Astrocyte of the hippocampus (primary cell): ENCODE measurements at places on chromosomes 12 and 14.

GRCh38 chr12:120416490-120417216 is 21.3 kb upstream of the COX6A1 start:
- DNase-seq, result no peak

DNA sequence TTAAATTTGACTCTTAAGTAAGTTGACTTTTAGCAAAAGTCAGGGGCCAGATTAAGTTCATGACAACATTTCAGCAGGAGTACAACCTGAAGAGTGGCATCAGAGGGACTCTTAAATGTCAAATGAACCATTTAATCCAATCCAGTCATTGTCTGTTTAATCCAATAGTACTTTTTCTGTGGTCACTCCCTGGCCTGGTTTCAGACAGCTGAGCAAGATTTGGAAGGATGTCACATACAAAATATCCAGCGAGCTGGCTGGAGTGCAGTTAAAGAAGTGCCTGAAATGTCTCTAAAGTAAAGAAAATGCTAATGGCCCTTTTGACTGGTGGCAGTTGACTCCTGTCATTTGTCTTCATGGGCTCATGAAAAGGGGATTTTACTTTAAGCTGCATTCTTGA is 1082.1 kb downstream of the AACS start:
- DNase-seq, result no peak

DNA sequence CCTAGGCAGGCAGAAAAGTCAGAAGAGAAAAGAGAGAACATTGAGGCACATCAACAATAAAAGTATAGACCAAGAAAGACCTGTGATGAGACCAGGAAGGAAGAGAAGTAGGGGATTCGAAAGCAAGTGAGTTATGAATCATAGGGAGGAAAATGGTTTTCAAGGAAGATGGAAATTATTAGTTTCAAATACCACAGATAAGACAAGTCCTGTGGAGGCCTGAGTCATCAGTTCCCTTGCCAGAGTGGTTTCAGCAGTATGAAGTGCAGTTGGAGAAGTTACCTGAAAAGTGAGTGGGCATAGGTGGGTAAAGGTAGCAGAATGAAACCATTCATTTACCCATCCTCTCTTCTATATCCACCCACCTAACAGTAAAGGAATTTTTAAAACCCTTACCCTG is 25.2 kb upstream of the TSPAN8 start:
- peak; percentile 8 for DNase-seq

GRCh38 chr12:76274420-76275083 is 73.7 kb downstream of the BBS10 start:
- DNase-seq, result peak; percentile 72

GRCh38 chr12:58238411-58238810 is 297.0 kb downstream of the ATP23 start:
- no peak for DNase-seq

DNA sequence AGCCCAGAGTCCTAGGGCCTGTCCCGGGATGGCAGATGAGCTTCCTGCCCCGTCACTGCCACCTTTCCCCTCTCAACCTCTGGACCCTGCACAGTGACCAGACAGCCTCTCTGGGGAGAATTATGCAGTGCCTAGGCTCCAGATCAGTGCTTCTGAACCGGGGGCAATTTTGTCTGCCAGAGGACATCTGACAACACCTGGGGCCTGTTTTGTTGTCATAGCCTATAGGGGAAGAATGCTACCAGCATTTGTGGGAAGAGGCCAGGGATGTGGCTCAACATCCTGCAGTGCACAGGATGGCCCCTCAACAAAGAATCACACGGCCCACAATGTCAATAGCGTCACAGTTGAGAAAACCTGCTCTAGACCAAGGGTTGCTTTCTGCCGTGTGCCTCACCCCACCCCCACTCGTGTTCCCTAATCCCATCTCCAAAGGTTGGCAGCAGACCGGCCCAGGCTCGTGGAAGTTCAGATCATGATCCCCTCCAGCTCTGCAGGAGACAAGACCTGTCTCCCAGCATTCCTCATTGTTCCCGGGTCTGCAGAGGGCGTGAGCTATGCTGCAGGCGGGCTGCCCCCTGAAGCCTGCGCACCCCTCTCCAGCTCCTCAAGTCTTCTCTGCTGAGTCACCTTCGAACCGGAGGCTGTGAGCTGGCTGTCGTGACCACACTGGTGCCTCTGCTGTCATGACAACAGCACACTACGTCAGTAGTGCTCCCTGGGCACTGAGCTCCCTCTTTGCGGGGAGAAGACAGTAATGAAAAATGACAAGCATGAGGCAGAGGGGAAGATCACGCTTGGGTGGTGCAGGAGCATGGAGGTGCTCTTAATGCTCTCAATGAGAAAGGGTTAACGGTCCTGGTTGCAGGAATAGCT is 2.0 kb upstream of the GAPDH start:
- peak; percentile 97 for DNase-seq

- no peak for DNase-seq
Measured at GRCh38 chr12:76451528-76451927, 103.3 kb upstream of the BBS10 start.

GRCh38 chr12:64780132-64780530 is 20.9 kb upstream of the GNS start:
- DNase-seq, result no peak

GRCh38 chr14:104105071-104105821 is 19.7 kb downstream of the ASPG start:
- DNase-seq, result no peak

DNA sequence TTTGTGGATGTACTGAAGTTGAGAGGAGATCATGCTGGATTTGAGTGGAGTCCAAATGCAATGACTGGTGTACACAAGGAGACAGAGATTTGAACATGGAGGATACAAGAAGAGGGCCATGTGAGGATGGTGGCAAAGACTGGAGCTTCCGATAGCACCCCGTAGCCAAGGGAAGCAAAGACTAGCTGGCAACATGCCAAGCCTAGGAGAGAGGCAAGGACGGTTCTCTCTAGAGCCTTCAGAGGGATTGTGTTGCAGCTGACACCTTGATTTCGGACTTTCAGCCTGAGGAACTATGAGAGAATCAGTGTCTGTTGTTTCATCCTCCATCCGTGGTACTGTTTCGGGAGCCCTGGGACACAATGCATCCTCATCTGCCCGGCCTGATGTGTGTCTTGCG is 202.5 kb downstream of the SLC15A4 start:
- no peak for DNase-seq

GRCh38 chr12:106767206-106767605 is 7.3 kb upstream of the RIC8B start:
- peak; percentile 16 for DNase-seq

- no peak for DNase-seq
Measured at GRCh38 chr14:92628636-92629035, 115.1 kb downstream of the RIN3 start.

GRCh38 chr12:122362755-122363154 is 59.7 kb downstream of the CLIP1 start:
- DNase-seq, result no peak

DNA sequence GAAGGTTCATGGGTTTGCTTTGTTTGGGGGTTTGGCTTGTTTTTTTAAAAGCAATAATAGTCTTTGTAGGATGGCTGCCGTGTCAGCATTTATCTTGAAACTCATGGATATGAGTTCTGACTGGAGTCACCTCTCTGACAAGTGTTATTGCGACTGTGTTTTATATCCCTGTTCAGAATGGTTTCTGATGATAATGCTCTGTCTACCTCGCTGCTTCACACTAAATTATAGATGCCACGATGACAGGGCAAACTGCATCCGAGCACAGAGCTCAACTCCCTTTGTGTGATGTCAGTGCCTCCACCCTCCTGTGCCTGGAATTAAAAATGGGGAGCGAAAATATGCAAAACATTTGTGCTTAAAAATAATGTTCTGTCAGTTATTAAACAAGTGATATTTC is 250.8 kb downstream of the EGLN3 start:
- no peak for DNase-seq

GRCh38 chr12:27585739-27586265 is 61.8 kb downstream of the PPFIBP1 start:
- no peak for DNase-seq

DNA sequence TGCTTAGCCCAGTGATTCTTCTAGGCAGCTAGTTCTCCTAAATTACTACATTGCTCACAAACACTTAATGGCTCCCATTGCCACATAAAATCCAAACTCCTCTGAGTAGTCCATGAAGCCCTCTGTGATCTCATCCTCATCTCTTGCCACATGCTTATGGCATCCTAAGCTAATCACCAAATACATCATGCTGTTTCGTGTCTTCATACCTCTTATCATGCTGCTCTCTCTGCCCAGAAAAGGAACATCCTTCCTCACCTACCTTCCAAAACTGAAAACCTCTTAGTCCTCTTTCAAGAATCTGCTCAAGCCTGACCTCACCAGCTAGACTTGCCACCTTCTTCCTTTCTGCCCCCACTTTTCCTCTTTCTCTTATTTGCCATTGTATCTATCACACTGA is 108.5 kb downstream of the DUSP6 start:
- no peak for DNase-seq

DNA sequence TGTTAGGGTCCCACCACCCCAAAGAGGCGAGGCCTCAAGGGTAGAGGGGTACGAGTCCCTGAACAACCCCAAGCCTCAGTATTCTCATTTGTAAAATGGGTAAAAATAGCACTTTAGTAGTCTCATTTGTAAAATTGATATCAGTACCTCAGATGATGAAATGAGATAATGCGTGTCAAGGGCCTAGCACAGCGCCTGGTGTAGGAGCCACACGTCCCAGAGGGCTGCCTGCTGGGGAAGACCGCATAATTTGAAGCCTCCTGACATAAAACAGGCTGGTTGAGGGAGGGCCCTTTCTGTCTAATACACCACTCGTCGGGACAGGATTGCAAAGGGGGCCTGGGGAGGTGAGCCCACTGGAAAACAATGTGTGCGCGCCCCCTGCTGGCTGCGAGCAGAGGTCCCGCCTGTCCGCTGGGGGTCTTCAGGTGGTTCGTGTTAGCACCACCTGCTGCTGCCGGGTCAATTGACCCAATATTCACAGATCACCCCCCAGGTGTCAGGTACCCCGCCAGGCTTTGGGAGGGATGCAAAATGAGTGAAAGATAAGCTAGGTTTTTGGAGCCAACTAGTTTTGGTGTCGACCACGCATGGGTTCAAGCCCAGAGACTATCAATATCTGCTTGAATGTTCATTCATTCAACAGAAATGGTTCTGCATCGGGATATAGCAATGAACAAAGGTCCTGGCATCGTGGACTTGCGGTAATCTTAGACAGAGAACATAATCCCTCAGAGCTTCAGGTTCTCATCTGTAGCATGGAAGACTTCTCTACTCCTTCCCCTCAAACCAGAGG is 24.7 kb upstream of the IRF2BPL start:
- peak; percentile 92 for DNase-seq

DNA sequence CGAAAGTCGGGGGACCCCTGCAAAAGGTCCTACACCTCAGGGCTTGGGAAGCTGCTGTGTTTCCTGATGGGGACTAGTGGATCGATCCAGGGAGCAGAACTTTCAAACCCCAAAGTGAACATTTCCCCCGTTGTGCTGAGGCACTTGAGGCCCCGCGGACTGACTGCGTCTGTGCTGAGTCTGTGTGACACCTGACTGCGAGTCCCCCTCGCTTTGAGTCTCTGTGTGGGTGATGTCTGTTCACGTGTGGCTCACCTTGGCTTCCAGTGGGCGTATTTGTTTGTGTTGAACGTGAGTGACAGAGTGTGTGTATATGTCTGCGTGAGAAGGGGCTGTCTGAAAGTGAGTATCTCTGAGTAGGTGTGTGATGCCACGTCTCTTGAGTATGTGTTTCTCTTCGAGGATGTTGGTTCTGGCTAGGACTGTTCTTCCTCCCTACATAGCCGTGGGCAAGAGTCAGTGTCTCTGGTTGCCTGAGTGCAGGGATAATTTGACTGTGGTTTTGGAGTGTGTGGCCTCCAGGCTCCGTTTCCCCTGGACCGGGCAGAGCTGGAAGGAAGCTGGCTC is 1.3 kb downstream of the TEAD4 start:
- peak; percentile 56 for DNase-seq

DNA sequence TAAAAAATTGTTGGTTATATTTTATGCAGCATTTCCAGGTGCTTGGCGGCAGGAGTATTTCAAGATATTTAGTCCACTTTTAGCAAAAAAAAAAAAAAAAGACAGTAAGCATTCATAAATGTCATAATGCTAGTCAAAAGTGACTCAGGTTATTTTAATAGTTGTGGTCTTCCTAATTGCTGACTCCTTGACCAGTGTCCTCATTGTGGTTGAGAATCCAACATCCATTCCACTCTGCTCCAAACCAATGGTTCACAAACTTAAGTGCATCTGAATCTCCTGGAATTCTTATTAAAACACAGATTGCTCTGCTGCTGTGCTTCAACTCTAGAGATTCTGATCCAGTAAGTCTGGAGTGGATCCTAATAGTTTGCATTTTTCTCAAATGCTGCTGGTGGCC is 71.4 kb downstream of the AKAP6 start:
- peak; percentile 23 for DNase-seq

DNA sequence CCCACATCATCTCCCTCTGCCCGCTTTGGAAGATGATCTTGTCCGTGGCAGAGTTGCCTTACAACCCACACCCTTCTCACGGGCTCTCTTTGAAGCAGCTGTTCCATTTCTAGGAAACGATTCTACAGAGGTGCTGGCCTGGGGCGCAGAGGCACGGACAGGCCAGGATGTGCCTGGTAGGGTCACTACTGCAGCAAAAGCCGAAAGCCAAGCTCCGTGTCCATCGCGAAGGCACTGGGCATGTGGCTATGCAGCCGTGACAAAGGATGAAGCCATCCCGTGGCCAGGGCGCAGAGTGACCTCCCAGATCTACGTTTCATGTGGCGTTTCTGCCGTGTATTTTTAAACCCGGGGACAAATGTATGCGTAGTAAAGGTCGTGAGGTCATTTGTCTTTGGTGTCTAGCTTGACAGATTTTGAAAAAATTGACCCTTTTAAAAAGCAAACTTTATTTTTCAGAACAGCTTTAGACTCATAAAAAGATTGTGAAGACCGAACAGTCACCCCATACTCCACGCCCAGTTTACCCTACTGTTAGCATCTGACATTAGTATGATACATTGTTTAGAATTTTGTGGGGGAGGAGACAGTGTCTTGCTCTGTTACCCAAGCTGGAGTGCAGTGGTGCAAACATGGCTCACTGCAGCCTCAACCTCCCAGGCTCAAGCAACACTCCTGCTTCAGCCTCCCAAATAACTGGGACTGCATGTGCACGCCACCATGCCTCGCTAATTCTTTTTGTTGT is 40.4 kb upstream of the NCOR2 start:
- no peak for DNase-seq

- DNase-seq, result peak; percentile 20
Measured at GRCh38 chr12:56014205-56014604, 6.6 kb upstream of the IKZF4 start.

- DNase-seq, result no peak
Measured at GRCh38 chr14:100384277-100384676, 61.1 kb downstream of the SLC25A47 start.

DNA sequence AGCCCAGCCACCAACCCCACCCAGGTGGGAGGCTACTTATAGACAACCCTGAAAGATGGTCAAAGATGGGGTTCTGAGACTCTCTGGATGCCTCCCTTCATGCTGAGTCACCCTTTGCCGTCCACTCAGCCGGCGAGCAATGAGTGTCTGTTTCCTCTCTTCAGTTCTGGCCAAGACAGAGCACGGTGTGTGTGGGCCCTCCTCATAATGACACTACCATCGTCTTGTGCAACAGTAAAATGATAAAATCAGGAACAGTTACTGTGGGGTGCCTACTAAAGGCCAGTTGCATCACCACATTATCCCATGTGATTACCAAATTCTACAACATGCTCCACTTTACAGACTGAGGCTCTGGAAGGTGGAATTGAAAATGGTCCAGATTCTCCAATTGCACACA is 7.0 kb upstream of the BDKRB1 start:
- no peak for DNase-seq
